Fibroblast of gingiva (primary cell): ENCODE measurements at places on chromosomes 6 and 20.

DNA sequence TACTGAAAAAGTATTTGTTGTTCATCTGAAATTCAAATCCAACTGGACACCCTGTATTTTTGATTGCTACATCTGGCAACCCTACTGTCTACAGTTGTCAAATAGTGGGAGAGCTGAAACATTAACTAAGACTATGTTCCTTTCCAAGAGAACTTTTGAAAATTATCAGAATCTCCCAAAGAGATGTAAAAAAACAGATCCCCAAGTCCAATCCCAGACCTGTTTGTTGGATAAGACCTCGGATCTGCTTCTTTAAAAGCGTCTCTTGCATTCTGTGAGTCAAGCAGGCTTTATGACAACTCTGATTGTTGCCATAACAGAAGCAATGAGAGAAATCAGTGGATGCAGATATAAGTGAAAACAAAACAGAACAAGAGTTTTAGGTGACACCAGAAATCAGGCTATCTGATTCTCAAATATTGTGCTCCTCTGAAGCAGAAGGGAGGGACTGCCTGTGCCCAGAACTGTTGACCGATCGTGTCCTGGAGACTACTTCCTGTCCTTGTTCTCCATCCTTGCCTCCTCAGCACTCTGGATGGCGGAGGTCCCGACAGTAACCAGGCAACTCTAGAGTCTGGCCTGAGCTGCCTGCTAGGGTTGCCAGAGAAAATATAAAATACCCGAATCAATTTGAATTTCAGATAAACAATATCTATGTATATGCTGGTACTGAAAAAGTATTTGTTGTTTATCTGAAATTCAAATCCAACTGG lies 853.8 kb downstream of the MAFB start:
- no peak for DNase-seq

DNA sequence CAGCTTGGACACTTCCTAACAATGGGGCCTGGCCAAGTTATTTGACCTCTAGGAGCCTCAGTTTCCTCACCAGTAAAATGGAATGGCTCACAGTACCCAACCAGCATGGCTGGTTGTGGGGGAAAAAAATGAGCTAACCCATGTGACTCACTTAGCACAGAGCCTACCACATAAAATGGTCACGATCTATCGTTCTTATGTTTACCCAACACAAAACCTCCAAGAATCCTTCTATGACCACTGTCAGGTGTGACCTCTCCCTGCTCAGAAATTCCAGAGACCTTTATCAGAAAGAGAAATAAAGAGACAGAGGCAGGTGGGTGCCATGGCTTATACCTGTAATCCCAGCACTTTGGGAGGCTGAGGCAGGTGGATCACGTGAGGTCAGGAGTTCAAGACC lies 39.4 kb downstream of the BPIFB1 start:
- no peak for DNase-seq

- no peak for DNase-seq
These were observed 3.2 kb downstream of the RAB44 start for GRCh38 chr6:36700831-36701230.

- no peak for DNase-seq
These were observed 27.7 kb downstream of the EDN3 start for GRCh38 chr20:59328071-59328470.

- DNase-seq: no peak
These were observed 30.0 kb upstream of the ZNF133 start for GRCh38 chr20:18258126-18258860.
